ENCODE measurements at places on chromosomes 3 and 15.

DNA sequence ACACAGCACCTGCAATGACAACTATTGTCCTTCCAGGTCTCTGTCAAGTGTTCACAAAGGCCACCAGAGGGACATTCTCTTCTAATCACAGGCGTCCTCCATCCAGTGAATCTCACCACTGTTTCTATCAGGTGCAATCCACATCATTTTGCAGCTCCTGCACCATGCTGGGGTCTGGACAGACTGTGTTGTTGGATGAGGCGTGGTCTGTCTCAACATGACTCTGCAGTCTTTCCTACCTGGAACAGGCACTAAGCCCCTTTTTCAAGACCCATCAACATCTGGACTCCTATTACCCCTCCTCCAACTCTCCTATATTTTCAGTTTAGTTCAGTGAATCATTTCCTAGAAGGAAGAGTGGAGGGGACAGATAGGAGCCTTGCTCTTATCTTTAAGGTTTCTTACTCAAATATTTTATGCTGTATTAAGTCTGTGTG lies 31.5 kb upstream of the VEPH1 start:
- DNase-seq: no peak

DNA sequence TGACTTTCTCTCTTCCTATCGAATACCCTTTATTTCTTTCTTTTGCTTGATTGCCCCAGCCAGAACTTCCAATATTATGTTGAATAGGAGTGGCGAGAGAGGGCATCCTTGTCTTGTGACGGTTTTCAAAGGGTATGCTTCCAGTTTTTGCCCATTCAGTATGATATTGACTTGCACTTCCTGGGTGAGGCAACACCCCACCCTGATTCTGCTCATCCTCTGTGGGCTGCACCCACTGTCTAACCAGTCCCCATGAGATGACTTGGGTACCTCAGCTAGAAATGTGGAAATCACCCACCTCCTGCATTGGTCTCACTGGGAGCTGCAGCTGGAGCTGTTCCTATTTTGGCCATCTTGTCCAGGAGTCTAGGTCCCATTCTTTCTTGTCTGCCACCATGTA lies 44.8 kb upstream of the KCNH8 start:
- no peak for DNase-seq

- DNase-seq: no peak
Observed at GRCh38 chr3:126480861-126481260, 5.2 kb upstream of the ZXDC start.

GRCh38 chr3:17505856-17506255 lies 236.6 kb downstream of the TBC1D5 start:
- no peak for DNase-seq

GRCh38 chr15:94670438-94671034 lies 439.2 kb downstream of the MCTP2 start:
- no peak for DNase-seq

DNA sequence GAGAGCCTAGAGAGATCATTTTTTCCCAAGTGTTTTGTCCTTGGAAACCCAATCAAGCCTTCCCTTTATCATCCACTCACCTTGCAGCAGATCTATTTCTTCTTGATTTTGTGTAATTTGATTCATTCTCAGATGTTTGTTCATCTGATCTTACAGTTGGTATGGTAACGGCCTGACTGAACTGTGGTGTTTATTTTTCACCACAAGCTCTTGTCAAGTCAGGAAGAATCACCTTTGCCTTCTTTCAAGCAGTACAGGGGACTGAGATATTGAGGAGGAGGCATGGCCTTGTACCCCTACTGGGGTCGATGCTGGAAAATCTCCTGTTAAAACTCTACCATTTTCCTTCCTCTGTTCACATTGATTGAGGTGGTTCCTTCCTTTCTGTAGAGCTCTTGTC lies 361.4 kb upstream of the CFAP20DC start:
- DNase-seq: no peak

GRCh38 chr3:121665488-121665887 lies 4.8 kb upstream of the HCLS1 start:
- no peak for DNase-seq

DNA sequence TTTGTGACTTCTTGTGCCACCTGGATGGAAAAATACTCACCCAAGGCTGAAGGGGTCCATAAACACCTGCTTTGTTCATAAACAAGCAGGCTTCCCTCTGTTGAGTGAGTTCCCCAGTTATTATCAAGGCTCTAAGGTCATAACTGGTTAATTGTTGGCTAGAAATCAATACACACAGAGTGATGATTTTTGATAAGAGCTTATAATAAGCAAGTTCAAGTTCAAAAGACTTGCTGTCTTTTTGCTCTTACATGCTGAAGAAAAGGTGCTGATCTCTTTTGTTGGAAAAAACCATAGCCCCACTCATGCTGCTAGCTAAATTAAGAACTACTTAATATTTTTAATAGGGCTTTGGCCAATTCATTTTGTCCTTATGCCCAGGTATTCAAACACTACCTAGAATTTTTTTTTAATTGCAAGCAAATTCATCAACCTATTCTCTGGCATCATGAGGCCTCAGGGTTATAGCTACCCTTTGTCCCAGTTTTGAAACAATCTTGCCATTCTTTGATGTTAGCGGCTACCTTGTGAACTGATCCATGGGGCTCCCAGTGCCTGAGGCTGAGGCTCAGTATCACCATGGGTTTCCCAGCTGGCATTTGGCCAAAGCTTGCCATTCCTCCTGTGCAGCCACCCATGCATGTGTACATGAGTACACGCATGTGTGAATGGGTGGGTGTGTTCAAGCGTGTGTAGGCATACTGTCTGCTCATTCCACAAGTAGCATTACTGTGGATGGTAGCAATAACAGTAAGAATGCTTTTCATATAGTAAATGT lies 127.6 kb upstream of the LPP start:
- DNase-seq: no peak

- no peak for DNase-seq
Observed at GRCh38 chr3:86951322-86951721, 39.6 kb downstream of the VGLL3 start.

- DNase-seq: no peak
Observed at GRCh38 chr3:83894223-83894622, 1064.6 kb upstream of the CADM2 start.

- no peak for DNase-seq
Observed at GRCh38 chr3:189121092-189121491, 50.7 kb upstream of the TPRG1 start.

DNA sequence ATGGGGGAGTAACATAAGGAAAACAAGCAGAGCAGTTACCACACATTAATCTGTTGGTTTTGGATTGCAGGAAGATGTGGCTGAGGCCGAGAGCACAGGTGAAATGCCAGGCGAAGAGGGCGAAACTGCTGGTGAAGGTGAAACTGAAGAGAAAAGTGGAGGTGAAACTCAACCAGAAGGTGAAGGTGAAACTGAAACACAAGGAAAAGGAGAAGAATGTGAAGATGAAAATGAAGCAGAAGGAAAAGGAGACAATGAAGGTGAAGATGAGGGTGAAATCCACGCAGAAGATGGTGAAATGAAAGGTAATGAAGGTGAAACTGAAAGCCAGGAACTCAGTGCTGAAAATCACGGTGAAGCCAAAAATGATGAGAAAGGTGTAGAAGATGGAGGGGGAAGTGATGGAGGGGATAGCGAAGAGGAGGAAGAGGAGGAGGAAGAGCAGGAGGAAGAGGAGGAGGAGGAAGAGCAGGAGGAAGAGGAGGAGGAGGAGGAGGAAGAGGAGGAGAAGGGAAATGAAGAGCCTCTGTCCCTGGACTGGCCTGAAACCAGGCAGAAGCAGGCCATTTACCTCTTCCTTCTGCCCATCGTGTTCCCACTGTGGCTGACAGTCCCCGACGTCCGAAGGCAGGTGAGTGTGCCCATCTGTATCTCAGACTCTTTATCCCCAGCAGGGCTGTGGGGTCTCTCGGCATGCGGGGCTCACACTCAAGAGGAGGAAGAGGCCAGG lies 28.7 kb downstream of the SLC24A1 start:
- DNase-seq: no peak

GRCh38 chr3:143160437-143160836 lies 40.9 kb downstream of the CHST2 start:
- no peak for DNase-seq

DNA sequence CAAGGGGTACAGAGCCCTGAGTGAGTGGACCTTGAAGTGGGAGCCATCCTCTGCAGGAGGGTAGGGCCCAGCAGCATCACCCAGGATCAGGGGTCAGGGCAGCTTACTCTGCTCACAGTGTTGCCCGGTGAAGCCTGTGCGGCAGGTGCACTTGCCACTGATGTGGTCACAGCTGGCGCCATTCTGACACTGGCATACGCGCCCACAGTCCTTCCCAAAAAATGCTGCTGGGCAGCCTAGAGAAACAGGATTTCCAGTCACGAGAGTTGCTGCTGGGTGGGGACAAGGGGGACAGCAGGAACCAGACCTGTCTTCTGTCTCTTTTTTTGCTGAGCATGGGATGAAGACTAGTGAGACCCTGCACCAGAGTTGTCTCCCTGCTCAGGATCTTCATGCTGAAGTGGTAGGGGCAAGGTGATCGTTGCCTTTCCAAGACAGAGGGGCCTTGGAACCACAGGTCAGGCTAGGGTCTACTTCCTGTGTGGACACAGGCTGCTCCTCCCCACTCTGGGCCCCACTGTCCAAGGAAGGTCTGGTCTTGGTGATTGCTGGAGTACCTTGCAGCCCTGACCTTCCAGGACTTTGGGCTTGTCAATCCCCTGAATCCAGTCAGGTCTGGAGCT lies 46.9 kb downstream of the RAB11A start:
- no peak for DNase-seq

GRCh38 chr3:184604039-184604601 lies 42.5 kb downstream of the EPHB3 start:
- DNase-seq: no peak

Measured in ascending aorta (tissue), 2 donors.